ENCODE measurements at places on chromosomes 12 and 14.

DNA sequence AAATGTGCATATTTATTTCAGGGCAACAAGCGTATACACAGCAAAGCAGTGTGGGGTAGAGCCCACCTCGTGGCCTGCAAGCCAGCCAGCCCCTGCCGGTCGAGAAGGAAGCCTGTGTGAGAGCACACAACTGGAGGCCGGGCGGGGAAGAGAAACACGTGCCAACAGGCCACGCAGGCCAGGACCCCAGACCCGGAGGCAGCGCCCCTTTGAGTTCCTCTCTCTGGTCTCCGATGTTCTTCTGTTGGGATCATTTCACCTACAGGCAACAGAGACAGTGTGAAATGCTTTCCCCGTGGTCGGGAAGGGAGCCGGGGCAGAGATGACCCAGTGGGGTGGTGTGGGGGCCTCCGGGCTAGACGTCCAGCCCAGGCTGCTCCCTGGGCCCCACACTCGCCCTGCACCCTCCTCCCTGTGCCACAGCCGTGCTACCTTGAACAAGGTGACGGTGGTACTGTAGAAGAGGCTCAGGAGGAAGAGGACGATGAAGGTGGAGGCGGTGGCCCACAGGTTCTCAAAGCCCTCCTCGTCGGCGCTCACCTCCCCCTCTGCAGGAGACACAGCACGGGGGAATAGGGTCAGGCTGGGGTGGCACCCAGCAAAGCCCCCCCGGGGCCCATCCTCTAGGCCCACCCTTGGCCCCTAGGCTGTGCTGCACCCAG, 325.5 kb downstream of the TMEM121 start:
- no peak for DNase-seq

GRCh38 chr14:21860172-21860571, 186.6 kb upstream of the OR4E1 start:
- no peak for DNase-seq

DNA sequence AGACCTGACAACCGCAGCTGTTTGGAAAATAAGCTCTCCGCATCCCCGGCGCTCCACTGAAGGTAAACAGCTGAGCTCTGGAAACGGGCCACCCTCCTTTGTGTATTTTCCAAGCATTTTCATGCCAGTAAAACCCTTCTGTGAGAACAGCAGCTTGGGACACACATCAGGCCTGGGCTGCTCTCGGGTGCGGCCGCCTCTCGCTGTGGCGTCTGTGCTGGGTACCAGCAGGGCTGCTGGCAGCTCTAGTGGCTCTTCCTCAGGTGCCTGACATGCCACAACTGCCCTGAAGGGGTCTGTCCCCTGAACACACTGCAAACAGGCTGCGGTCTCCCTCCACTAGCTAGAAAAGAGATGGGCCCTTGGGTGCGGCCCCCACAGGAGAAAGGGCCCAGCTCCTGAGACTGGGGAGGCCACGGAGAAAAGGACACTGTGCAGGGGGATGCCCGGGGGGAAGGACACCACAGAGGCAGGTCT, 96.3 kb downstream of the ITPK1 start:
- DNase-seq: no peak

DNA sequence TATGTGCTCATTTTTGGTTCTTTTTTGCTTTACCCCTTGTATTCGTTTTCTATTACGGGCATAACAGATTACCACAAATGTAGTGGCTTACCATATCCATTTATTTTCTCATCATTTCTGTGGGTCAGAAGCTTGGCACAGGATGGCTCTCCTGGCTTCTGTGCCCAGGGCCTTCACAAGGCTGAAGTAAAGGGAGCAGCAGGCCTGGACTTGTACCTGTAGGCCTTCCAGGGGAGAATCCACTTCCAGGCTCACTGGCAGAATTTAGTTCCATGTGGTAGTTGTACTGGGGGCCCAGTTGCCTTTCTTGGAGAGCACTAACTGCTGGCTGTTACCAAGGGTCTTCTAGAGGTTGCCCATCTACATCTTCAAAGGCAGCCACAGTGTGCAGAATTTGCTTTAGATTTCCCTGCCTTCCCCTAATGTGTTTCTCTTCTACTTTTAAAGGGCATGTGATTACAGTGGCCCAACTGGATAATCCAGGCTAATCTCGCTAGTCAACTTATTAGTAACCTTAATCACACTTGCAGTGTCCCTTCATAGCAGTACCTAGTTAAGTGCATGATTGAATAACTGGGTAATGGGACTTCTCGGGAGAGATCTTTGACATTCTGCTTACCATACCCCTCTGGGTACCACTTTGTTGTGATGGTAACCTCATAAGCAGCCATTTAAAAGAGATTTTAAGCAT, 67.0 kb downstream of the CRADD start:
- DNase-seq: no peak

All from HFF-Myc (cell line).